Stimulated activated CD8-positive, alpha-beta memory T cell treated with anti-CD3 and anti-CD28 coated beads, Interleukin-4, amount 100 ng/mL, for 4 hours (primary cell): ENCODE measurements at places on chromosomes 3 and 15.

DNA sequence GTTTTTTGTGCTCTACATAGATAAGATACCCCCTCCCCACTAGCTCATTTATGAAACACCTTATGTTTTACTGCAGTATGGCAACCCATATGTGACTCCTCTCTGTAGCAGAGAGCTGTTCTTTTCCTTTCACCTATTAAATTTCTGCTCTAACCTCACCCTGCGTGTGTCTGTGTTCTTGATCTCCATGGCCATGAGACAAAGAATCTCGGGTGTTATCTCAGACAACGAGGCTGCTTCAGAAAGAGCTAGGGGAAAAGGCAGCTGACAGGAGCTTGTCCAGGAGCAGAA is 18.0 kb downstream of the CCR8 start:
- no peak for DNase-seq

GRCh38 chr15:33860754-33861153 is 107.5 kb upstream of the CHRM5 start:
- DNase-seq, result no peak

DNA sequence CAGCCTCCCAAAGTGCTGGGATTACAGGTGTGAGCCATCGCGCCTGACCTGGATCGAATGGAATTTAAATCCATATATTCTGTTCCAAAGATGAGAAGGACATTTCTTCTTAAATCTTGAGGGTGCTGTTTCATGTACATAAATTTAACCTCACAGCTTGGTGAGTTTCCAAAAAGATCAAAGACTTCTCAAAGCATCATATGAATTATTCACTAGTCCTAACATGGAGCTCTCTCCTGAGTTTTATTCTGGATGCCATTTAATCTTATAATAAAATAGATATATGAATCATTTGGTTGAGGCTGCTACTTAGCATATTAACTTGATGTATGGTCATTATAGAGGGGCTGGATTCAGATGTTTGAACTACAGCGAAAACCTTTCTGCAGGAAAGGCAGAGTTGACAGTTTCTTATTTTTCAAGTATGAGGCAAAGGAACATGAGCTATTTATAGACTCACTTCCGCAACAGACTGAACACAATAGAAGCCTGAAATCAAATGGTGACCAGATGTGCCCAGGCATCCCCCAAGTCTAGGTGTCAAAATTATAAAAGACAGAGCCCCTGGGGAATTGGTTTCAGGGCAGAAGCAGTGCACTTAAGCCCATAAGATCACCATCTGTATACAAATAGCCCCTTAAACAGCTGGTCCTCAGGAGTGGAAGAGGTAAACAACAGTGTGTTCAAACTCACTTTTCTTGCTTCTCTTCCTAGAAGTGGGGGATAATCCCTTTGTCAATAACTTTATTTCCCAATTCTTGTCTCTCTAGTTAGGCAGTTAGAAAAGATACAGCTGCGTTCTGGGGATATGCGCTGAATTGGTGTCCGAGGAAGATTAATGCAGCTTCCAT is 29.7 kb downstream of the STARD9 start:
- DNase-seq, result no peak

DNA sequence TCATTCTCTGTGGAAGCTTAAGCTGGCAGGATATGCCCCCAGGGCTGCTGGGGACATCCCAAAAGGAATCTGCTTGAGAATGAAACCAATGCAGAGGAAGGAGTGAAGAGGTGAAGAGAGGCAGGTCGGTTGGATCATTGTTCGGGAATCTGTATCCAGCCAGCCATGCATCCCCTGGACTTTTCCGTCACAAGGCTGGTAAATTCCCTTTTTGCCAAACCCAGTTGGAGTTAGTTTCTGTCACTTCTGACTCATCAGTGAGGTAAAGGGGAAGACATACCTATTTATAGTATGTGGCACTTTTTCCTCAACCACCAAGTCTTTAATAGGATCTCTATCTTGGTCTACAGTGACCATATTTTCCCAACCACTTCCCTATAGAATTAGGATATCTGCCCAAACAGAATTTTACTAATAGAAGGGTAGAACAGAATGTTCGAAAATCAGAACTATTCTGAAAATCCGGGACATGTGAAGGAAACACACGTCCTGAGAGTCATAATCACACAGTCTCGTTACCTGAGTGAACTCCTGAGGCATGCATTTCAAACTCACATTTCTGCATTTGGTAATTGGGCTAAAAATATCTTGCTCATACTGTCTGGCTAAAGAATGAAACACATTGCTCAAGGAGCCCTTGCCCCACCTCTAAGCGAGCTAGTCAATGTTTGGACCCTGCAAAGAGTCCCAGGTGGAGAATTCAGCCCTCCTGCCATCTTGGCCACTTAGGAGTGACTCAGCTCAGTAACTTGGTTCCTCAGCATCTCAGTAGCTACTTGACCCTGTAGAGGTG is 289.7 kb upstream of the ADAMTS9 start:
- no peak for DNase-seq

- no peak for DNase-seq
These were observed 367 bp upstream of the TARS3 start for GRCh38 chr15:101724675-101725005.

GRCh38 chr3:194952841-194953241 is 267.2 kb downstream of the FAM43A start:
- no peak for DNase-seq

- no peak for DNase-seq
These were observed 484 bp downstream of the CNTN4 start for GRCh38 chr3:2099028-2099671.

DNA sequence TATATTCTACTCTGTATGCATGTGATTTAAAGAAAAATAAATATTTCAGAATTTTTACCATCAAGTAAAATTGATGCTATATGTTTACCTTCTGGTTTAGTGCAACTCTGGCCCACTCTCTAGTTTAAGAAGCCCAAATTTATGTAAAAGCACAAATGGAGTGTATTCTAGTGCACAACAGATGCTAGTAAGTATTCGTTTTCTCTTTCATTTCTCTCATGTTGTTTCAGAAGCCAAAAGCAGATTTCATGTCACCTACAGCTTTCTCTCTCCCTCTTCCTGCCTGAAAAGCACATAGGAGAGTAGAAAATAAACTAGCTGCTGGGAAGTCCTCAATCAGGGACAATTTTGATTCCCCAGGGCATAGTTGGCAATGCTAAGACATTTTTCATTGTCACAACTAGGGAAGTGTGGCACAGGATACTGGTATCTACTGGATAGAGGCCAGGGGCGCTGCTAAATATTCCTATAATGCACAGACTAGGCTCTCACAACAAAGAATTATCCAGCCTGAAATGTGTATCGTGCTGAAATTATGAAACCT is 147.4 kb upstream of the ARHGEF26 start:
- no peak for DNase-seq
